Heart left ventricle (tissue), 16 donors: ENCODE measurements at places on chromosomes 6 and 20. TPM values are rescaled to one million over a fixed set of nuclear protein-coding genes. Genes with fewer than 3 reads are reported as not detected.

DNA sequence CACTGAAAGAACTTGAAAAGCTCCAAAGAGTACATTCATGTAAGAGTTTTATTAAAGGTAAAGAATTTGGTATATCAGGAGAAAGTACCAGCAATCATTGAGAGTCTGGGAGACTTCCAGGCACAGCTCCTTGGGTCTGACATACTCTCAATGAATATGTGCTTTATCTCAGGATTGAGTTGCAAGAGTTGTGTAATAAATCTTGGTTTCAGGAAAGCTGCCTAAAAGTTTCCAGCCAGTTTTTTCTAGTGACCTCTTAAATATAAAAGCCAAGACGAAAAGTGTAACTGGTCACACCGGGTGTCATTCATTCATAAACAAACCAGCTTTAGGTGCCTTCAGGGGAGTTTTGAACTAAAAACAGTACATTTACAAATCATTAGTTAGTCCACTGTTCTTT, 21.6 kb upstream of the GJA1 start:
- no peak for DNase-seq

GRCh38 chr6:55566036-55566710, 12.8 kb downstream of the HMGCLL1 start:
- no peak for DNase-seq

DNA sequence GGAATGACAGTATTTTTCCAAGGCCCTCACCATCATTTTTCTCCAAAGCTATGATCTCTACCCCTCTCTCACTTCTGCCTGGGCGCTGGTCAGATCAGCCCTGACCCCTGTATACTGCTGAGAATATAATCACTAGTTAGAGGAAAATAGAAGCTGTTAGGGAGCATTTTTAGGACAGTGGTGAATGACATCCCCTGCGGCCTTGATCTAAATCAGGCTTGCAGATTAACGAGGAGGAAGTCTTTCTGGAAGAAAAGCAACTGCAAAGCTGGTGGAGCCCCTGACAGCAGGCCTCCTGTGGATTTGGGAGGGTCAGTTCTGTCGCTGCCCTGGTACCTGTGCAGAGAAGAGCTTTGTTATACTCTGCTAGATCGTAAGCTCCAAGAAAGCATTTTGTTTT, 107.9 kb downstream of the RPP40 start:
- no peak for DNase-seq

The SLCO4A1 gene
- total RNA-seq = 23.8 TPM

The RAB44 gene
- not detected for total RNA-seq

The SNX3 gene
- total RNA-seq = 245 TPM

DNA sequence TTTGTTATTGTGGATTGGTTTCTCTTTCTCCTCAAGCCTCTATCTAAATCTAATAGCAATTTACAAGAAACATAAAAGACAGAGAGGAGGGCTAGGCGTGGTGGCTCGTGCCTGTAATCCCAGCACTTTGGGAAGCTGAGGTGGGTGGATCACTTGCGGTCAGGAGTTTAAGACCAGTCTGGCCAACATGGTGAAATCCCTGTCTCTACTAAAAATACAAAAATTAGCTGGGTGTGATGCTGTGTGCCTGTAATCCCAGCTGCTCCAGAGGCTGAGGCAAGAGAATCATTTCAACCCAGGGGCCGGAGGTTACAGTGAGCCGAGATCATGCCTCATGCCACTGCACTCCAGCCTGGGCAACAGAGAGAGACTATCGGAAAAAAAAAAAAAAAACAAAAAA, 46.6 kb downstream of the SLC2A12 start:
- no peak for DNase-seq

The OR10C1 gene
- not detected for total RNA-seq

- DNase-seq = no peak
These were observed 397.5 kb upstream of the ARID1B start for GRCh38 chr6:156379392-156380289.

GRCh38 chr6:105112577-105112976, 67.2 kb downstream of the POPDC3 start:
- no peak for DNase-seq

DNA sequence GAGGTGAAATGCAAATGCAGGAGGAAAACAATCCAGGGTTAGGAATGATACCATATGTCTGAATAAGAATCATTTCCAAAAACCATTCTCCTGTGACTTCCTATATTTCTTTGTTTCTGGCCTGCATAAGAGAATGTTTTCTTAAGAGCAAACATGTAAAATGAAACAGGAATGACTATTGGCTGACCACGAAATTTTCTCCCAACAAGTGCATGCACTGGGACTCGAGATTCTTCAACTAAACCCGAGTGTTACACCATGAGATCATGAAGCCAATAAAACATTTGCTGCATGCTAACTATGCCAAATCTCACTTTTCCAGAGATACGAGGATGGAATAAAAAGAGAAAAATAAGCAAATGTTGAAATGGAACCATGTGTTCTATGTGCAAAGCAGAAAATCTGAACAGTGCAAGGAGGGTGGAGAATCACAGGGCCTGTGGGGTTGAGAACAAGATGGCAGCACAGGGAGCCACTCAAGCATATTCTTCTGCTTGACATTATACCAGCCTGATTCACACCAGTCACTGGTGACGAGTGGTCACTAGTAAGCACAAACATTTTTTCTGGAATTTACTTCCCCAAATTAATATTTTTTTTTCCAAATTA, 212.2 kb upstream of the FOXA2 start:
- no peak for DNase-seq

DNA sequence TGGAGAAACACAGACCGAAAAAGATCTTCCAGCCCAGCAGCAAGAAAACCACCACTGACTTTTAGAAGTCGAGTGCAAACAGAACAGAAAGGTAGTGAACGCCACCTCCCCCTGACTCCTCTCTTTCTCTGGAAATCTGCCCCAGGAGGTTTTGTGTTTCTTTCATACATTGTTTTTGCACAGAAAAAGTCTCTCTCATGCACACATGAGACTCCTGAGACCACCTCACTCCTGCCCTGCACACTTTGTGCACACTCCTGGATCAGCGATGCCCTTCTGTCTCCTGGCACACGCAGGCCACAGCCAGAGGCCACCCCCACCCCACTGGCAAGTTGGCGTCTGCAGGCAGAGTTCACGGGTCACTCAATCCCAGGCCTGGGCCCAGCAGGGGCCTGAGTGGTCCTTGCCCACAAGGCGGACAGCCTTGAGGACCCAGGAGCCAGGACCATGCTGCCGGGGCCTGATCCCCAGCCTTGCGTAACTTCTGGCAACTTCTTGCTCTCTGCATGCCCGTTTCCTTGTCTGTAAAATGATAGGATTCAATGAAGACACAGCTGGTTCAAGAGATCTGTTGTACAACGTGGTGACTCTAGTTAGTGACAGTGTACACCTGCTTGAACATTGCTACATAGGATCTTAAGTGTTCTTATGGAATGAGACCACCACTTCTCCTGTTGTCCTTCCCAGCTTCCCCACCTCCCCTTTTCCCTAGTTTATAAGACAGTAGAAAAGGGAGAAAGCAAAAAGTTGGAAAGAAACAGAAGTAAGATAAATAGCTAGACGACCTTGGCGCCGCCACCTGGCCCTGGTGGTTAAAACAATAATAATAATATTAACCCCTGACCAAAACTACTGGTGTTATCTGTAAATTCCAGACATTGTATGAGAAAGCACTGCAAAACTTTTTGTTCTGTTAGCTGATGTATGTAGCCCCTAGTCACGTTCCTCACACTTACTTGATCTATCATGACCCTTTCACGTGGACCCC, 30.2 kb upstream of the CST7 start:
- DNase-seq = no peak

DNA sequence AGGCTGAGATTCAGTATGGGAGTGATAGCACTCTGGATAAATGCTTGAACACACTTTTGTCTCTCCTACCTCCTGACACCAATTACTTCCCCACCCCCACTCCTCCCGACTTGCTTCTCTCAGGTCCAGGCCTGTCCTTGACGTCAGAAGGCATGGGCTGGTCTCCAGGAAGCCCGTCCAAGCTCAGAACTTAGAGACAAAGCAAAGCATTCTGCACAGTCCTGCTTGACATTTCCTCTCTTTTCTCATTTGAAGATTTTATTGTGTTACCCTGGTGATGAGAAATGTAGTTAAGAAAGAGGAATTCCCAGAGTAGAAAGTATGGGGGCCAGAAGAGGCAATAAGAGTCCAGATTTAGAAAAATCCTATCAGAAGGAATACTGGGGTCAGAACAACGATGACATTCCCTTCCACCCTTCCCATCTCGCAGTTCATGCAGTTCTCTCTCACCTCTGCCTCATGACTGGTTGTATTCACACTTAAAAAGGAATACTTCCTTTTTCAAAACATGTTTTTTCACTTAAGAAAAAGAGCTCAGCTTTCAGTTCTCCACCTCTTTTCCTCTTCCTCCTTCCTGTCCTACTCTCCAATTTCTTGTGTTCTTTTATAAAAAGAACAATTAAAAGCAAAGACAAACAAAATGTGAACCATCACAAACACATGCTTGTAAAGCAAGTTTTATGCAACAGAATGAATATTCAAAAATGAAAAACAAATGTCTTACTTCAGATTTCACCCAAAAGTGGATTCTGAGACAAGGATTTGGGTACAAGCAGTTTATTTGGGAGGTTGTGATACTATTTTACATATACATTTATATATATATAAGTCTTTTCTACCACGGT, 18.5 kb upstream of the FAM184A start:
- DNase-seq = peak; percentile 68

The GRM1 gene
- total RNA-seq = 4.7 TPM
